ENCODE measurements at places on chromosomes 2 and 18.

DNA sequence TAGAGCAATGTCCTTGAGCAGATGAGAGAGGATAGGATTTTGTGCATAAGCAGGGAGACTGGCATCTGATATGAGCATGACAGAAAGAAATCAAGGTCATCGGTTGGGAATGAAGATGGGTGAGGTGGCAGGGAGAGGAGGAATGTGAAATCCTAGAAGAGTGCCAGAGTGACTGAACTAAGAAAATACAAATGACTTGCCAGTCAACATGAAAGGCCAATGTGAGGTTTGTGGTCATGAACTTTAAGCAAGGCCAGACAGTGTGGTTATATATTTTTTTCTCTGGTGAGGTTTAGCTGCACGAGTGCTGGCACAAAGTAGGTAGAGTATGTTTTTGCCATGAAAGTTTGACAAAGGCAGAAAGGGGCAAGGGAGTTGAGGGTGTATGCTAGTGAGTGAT is 21.2 kb downstream of the QPCT start:
- DNase-seq, result no peak

GRCh38 chr2:95272781-95273180 is 1.5 kb upstream of the PROM2 start:
- DNase-seq, result no peak

- no peak for DNase-seq
Observed at GRCh38 chr2:176582990-176583481, 313.8 kb downstream of the MTX2 start.

- DNase-seq, result no peak
Observed at GRCh38 chr18:75754433-75754832, 326.9 kb upstream of the SMIM21 start.

- DNase-seq, result no peak
Observed at GRCh38 chr2:216970359-216970915, 110.6 kb upstream of the TNP1 start.

DNA sequence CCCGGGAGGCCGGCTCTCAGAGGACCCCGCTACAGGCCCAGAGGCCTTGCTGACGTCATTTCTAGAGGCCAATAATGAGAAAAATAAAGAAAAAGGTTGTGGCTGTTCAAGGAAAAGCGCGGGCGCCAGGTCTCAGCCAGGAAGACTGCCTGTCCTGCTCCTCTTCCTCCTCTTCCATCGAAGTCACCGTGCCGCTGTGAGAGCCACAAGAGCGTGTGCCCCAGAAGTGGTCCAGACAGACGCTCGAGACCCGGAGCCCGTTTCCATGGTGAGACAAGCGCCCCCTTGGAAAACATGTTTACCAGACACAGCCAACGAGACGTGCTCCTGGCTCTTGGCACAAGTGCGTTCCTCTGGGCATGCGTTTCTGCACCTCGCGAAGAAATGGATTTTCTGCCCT is 210.5 kb downstream of the HDAC4 start:
- peak; percentile 35 for DNase-seq

DNA sequence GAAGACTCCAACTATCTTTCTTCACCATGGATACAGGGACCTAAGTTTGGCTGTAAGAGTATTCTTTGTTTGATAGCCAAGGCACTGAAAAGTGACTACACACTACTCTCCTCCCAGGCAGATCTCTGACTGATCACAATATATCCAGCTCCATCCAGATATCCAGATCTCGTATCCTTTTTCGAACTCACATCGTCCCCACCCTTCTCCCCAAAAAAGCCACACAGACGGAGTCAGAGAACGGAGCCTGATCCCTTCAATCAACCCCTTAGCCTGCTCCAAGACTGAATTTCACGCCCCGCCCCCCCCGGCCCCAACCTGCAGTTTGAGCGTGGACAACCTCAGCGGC is 533 bp downstream of the DHX57 start:
- no peak for DNase-seq

- no peak for DNase-seq
Observed at GRCh38 chr2:9809448-9810088, 33.7 kb upstream of the TAF1B start.

DNA sequence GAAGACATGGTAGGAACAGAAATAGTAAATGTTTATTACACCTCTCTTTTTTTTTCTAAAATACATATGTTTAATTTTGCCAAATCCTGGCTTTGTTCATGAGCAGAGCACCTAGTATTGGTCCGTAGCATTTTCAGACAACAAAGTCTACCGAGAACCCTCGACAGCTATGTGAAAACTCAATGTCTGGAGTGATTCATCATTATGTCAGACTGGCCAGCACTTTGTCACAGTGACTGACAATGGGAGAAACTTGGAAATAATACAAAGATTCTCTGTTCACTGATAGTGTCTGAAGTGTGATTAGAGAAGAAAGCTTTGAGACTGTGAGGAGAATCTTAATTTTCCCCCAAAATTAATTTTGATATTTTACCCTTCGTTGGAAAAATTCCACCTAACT is 143.0 kb downstream of the HNMT start:
- no peak for DNase-seq

All from right forelimb (tissue), 1 donor.